ENCODE measurements at places on chromosomes 12 and 14.

GRCh38 chr12:50971946-50972345, 19.6 kb downstream of the HIGD1C start:
- no peak for DNase-seq

GRCh38 chr14:105439179-105439578, 19.6 kb downstream of the MTA1 start:
- DNase-seq: no peak

DNA sequence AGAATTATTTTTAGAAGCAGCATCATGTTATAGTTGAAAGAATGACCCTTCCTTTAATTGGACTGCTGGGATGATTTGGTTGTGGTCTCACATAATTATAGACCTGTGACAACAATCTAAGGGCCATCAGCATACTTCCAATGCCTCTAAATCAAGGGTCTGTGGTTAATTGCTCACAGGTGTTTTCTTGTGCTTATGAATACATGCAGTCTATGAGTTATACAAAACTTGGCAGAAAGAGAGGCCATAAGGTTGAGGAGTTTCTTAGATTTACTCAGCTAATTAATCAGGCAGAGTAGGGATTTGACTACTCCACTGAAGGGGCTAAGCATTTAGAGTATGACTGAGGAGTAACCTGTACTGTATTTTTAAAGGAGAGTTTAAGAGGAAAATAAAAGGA, 37.0 kb upstream of the FRMD6 start:
- DNase-seq: no peak

DNA sequence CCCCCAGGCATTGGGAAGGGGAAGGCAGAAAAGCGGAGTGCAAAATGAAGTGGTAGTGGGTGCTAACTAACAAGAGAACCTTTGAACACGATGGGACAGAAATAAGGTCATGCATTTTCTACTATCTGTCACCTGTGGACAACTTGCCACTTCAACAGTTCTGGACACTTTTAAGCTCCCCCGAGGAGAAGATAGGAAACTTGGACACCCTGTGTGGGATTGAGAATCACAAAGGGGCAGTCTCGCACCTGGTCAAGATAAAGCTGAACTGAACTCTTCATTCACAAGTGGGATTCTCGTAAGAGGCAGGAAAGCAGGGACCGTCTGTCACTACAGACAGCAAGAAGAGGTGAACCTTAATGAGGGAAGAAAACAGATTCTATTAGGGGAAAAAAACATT, 51.6 kb downstream of the EIF2S3B start:
- no peak for DNase-seq

DNA sequence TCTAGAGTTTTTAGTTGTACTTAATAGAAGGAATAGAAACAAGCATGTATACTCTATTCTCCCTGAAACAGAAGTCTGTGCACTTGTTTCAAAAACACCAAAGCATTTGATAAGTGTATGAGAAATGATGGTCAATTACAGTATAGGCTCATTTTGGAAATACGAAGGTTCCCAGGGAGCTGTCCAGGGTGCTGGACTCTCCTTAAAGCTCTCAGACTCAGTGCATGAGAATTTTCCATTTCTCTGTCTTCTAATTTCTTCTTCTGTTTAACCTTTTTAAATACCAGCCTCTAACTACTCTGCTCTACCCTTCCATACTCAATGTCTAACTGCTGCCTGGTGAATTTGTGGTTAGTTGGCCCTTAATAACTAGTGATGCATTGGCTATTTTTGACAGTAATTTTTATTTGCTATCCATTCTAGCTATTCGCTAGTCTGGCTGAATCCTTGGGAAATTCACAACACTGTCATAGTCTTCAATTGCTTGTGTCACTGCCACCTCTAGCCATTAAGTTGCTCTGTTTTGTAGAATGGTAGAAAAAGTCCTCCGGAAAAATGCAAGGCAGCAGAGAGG, 229.2 kb downstream of the NRXN3 start:
- DNase-seq: no peak

DNA sequence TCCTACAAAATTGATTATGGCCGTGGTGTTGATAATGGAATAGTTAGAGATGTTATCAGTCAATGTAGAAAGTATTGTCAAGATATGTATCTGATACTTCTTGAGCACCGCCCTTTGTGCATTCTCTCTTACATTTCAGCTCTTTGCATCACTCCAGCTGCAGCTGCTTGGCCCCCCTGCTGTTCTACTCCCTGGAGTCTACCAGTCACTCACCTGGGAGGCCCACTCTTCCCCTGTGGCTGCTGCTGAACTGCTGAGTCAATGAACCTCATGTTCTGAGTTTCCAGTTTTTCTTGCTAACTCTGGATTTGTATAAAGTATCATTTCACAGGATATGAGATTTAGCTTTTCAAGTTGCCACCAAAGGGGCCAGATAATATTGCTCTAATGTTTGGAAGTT, 312.8 kb upstream of the SLC16A7 start:
- DNase-seq: no peak

- DNase-seq: no peak
Observed at GRCh38 chr12:40031965-40032364, 73.9 kb downstream of the SLC2A13 start.

DNA sequence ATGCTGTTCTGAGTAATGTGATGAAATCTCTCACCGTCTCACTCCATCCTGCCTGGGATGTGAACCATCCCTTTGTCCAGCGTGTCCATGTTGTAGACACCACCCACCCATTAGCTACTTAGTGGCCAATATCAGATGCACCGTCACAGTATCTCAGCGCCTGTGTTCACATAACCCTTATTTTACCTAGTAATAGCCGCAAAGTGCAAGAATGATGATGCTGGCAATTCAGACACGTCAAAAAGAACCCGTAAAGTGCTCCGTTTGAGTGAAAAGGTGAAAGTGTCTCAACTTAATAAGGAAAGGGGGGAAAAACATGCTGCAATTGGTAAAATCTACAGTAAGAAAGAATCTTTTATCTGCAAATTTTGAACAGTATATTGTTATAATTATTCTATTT, 3.0 kb downstream of the RNASE10 start:
- DNase-seq: no peak

- DNase-seq: no peak
Observed at GRCh38 chr12:64951944-64952343, 127.5 kb downstream of the TBC1D30 start.

- DNase-seq: no peak
Observed at GRCh38 chr12:73159954-73160353, 887.8 kb downstream of the TRHDE start.

GRCh38 chr12:4275016-4275869, 1.7 kb downstream of the CCND2 start:
- no peak for DNase-seq

GRCh38 chr12:104223712-104224111, 8.1 kb downstream of the TXNRD1 start:
- no peak for DNase-seq

DNA sequence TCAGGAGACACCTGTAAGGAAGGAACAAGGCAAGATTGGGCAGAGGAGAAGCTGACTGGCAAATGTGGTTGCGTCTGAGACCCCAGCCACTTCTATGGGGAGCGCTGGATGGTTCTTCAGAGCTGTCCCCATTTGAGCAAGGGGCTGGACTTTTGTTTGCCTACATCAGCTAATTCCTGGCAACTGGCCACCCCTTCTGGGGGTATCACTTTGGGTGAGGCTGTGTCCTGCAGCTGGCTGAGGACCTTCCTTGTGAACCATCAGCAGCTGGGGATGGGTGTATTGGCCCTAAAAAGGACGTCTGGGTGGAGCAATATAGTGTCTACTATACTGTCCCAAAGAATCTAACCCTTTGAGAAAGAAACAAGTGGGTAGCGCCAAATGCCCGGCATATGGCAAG, 23.6 kb downstream of the PPFIBP1 start:
- no peak for DNase-seq

- no peak for DNase-seq
Observed at GRCh38 chr14:68574906-68575305, 218.0 kb downstream of the ZFP36L1 start.

DNA sequence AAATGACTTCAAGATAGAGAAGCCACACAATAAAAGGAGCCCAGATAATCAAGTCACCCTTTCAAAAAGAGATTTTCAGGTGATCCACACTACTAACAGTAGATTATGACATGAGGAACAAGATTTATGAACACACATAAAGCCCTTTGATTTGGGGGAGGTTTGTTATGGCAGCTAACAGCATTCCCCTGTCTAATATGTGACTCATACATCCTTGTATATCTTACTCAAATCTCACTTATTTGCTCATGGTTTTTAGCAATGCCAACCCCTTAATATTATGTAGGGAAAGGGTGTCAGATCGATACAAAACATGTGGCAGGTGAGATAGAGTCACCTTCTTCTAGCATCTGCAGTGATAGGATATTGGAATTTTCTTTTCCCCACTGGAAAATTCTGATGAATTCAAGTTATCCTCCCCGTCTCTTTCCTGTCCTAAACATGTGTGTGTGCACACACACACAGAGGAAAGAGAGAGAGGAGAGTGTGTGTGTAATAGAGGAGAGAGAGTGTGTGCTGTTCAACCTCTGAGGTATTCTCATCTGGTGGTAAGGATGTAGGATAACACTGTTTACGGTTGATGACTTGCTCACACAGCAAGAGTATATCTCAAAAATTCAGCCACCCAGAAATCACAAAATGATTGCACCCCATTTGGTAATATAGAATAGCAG, 319.9 kb downstream of the KCNC2 start:
- DNase-seq: no peak

- no peak for DNase-seq
Observed at GRCh38 chr12:4905316-4905715, 4.4 kb upstream of the KCNA1 start.

DNA sequence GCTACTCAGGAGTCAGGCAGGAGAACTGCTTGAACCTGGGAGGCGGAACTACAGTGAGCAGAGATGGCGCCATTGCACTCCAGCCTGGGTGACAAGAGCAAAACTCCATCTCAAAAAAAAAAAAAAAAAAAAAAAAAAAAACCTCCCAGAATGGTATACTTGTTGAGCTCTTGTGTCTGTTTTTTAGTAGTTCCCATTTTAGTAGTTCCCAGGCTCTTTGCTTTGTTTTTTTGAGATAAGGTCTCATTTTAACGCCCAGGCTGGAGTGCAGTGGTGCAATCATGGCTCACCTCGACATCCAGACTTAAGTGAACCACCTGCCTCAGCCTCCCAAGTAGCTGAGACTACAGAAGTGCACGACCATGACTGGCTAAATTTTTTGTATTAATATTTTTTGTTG, 13.4 kb downstream of the ATXN2 start:
- no peak for DNase-seq

- no peak for DNase-seq
Observed at GRCh38 chr14:31536201-31536960, 24.8 kb upstream of the NUBPL start.

GRCh38 chr12:52081263-52081733, 1.8 kb downstream of the SMIM41 start:
- no peak for DNase-seq

- DNase-seq: no peak
Observed at GRCh38 chr12:28017126-28017872, 44.8 kb upstream of the PTHLH start.

Data from vagina (tissue), 2 donors.